ENCODE measurements at places on chromosomes 7 and 10.
A peak's percentile ranks its signal among the peaks of the same experiment; 100 is the strongest.

DNA sequence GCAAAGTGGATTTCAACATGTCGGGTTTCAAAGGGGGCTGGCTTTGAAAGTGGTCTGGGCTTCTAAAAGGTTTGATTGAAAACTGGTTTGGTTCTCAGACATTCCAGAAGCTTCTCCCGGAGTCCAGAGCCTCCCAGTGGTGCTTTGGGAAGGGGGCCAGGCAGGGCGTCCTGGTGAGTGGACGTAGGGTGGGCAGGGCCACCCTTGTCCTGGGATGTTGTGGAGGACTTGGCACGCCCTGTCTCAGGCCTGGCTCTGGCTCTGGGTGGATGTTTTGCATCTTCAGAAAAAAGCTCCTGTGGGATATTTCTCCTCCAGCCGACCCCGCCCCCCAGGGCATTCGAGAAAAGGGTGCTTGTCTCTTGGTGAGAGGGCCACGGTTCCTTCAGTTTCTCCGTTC lies 31.2 kb downstream of the GRIFIN start:
- no peak for DNase-seq

- DNase-seq = no peak
These were observed 226.4 kb downstream of the MAGI2 start for GRCh38 chr7:79227044-79227443.

GRCh38 chr7:28560767-28561166 lies 148.4 kb downstream of the CREB5 start:
- no peak for DNase-seq

- no peak for DNase-seq
These were observed 90.9 kb downstream of the DNAJC1 start for GRCh38 chr10:21912625-21913024.

DNA sequence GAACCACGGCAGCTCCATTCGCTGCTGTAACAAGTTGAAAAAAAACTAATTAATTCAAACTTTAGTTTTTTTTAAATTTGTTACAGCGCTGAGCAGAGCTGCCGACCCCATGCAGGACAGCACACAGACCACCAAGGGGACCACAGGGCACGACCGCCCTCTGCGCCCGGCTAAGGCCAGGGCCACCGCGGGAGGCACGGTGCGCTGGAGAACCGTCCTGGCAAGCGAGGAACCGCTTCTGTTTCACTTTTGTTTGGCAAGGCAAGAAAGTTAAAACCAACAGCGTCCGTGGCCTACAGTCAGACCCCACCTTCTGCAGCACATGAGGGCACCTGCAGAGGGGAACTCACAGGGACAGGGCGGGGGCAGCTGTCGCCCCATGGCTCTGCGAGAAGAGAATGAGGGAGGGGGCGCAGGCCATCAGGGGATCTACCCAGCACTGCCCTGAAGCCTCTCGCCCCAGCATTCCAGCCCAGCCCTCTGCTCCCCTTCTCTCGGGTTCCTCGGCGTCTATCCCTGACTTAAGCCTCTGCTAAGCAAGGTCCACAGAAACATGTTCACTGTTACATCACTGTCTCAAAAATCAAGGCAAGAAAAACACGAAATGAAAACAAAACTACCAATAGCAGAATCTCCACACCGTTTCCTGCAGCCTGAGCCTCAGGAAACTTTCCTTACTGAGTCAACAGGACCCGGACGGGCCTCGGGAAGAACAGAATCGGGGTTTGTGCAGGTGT lies 204.4 kb downstream of the DIP2C start:
- DNase-seq = no peak

GRCh38 chr10:114327537-114328440 lies 76.5 kb downstream of the AFAP1L2 start:
- DNase-seq = no peak

DNA sequence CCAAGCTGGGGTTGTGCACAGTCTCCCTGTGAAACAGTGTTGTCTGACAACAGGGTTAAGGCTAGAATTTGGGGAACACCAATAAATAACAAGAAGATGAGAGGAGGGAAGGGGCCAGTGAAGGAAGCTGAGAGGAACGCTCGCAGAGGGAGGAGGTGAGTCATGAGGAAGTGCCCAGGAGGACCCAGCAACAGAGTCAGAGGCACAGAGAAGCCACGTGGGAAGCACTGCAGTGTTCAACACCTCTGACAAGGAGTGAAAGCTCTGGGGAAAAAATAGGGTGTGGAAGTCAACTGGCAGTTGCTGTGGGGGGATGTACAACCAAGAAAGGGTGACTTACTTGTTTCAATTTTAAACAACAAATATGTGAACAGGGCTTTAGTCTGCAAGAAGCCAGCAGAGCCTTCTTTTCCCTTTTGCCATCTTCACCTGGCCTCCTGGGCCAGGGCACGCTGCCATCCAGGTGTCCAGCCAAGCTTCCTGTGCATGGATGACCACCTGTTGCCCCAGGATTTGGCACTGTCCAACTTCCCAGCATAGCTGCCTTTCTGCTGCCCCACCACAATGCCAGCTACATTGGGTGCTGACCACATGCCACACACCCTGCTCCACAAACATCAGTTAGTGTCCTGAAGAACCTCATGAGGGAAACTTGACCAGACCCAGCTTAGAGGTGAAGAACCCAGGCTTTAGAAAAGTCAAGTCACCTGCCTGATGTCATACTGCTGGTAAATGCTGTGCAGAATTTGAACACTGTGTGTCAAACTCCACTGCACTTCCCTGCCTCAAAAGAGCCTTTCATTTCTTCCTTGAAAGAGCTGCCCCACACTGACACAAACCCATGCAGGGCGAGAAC lies 69.6 kb downstream of the ATXN7L1 start:
- DNase-seq = peak; percentile 58

DNA sequence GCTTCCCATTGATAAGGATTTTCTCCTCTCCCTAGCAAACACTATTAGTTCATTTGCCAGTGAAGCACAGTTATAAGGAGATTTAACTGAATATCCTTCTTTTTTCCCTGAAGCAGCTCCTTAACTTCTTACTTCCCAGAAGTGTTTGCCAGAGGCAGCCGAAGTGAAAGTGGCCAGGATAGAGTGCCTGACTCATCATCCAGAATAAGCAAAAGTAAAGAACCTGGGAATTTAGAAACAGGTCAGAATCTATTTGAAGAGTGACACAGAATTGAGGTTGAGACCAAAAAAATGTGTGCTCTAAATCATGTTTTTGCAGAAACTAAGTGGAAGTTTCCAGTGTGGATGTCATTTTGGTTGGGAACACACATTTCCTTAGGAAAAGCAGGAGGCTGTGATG lies 249.6 kb upstream of the VWC2 start:
- no peak for DNase-seq

- no peak for DNase-seq
These were observed 205.0 kb upstream of the MBL2 start for GRCh38 chr10:52977581-52977980.

- no peak for DNase-seq
These were observed 359.2 kb downstream of the PHF14 start for GRCh38 chr7:11332865-11333228.

GRCh38 chr10:94852438-94852837 lies 86.0 kb upstream of the CYP2C9 start:
- no peak for DNase-seq

- no peak for DNase-seq
These were observed 26.8 kb downstream of the PRPF18 start for GRCh38 chr10:13613519-13613918.

GRCh38 chr7:2980401-2981102 lies 63.1 kb downstream of the CARD11 start:
- no peak for DNase-seq

GRCh38 chr7:148770004-148770403 lies 71.3 kb downstream of the CUL1 start:
- no peak for DNase-seq

GRCh38 chr10:133143546-133143945 lies 16.5 kb upstream of the KNDC1 start:
- DNase-seq = no peak
